AG04450 (cell line): ENCODE measurements at places on chromosomes 5 and 9.

- no peak for DNase-seq
Measured at GRCh38 chr5:58887721-58888409, 305.0 kb downstream of the RAB3C start.

- DNase-seq = no peak
Measured at GRCh38 chr5:150853561-150853960, 7.2 kb downstream of the IRGM start.

- no peak for DNase-seq
Measured at GRCh38 chr9:3040761-3041160, 196.9 kb upstream of the PUM3 start.

DNA sequence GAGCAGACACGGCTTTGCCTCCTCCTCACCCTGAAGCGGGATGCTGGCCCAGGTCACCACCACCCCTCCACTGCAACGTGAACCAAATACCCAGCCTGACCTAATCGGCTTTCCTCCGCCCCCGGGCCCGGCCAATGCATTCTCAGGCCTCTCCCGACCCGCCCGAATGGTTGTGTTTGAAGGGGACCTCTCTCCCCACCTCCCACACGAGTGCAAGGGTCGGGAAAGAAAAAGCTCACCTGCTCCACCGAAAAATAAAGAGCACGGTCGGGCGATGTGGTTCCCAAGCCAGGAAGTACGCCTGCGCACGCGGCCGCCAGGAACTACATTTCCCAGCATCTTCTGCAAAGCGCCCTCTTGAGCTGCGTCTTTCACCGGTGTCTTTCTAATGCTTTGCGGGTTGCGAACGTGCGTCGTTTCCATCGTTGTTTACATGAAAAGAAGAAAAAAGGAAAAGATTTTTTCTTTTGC, at the start of gene ZNF883:
ZNF883 (minus strand) TSS at position 282 of the 471 bp plus-strand sequence.
- no peak for DNase-seq

GRCh38 chr5:135569755-135570452, 8.9 kb downstream of the CXCL14 start:
- no peak for DNase-seq

DNA sequence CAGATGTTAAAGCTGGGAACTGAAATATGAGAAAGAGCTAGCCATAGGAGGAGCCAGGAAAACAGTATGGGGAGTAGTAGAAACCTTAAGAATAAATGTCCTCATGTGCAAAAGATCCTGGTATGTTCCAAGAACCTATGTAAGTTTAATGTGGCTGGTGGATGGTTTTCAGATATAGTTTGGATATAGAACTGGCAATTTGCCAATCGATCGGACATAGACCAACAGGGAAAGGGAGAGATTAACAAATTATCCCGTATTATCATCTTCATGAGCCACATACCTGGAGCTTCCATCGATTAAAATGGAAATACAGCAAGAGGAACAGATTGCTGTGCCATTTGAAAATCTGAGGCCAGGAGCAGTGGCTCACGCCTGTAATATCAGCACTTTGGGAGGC, 388.7 kb downstream of the PRELID2 start:
- DNase-seq = no peak

DNA sequence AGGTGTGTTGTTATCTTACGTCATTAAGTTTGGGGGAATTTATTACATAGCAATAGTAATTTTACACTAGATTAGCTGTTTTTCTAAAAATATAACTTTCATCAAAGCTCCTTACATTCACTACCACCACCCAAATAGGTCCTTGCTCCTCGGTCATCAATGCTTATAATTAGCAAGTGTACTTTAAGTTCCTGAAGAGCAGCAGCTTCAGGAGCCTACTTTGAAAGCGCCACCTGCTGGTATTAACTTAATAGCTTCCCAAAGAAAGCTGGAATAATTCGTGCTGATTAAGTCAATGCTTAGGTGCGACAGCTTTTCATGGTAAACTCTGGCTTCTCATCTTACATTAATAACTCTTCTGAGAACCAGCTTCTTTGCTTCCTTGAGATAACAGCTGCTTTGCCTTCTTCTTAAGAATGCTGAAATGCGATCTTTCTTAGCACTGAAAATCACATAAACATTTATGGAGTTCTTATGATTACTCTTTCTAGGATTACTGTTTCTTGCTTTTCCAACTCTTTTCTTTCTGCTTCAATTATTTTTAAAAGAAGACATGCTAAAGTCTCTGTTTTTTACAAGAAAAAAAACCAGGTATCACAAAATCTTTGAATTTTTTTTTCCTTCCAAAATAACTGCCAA, 10.0 kb upstream of the C5 start:
- peak; percentile 80 for DNase-seq

DNA sequence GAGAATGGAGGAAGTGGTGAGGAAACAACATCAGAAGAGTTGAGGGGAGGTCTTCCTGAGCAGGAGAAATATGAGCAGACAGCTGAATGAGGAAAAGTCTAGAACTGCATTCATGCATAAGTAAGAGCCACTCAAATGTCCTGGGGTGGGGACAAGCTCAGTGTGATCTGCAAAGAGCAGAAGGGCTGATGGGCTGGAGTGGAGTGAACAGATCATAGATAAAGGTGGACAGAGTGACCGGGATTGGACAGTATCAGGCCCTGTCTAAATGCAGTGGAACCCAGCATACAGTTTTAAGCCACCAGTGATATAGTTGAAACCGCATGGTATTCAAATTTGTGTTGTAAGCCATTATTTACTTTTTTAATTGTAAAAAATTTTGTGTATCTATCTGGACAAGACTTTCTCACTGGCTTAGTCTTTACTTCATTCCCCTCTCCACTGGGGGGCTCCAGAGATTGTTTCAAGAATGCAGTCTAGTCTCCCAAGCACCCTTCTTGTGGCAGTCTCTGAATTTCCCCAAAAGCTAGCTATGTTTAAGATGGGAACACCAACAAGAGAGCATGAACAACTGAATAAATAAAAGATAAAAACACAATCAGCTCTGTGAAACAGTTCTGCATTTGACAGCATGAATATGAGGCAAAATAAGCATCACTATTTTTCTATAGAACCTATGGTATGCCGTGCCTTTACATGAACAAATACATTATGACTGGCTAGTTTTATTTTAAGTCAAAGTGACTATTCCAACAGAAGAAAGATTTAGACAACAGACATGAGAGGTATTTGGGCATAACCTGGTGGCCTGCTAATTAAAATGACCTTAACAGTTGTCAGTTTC, 10.7 kb upstream of the STK32A start:
- DNase-seq = no peak

GRCh38 chr5:56356836-56357160, 123.7 kb upstream of the ANKRD55 start:
- no peak for DNase-seq

DNA sequence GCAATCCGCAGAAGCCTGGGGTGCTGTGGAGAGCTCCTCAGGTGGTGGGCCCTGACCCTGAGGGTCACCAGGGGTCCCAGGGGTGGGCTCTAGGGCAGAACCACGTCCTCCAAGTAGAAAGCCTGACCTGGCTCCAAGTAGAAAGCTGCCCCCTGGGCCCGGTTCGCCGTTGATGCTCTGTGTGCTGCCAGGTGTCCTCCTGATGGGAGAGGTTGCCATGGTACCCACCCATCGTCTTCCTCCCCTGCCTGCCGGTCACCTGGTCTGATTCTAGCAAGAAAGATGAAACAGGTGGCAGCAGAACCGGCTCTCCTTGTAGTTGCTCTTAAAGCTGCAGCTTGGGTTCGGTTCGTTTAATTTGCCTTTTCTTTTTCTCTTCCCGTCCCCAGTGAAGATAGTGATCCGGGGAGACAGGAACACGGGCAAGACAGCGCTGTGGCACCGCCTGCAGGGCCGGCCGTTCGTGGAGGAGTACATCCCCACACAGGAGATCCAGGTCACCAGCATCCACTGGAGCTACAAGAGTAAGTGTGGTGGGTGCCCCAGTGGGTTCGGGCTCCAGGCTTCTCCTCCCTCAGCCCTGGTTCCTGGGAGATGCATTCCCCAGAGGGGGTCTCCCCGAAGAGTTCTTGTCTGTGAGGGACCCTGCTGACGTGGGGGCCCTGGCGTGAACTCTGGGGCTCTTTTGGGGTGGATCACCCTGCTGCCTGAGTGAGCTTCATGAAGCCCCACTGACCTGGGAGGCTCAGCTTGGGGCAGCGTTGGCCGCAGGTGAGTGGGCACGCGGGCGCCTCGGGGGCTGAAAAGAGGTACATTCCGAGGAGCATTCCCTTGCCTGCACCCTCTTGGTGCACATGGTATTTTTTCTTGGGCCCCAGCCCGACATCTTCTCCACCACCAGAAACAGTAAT, 15.6 kb downstream of the RABL6 start:
- no peak for DNase-seq

DNA sequence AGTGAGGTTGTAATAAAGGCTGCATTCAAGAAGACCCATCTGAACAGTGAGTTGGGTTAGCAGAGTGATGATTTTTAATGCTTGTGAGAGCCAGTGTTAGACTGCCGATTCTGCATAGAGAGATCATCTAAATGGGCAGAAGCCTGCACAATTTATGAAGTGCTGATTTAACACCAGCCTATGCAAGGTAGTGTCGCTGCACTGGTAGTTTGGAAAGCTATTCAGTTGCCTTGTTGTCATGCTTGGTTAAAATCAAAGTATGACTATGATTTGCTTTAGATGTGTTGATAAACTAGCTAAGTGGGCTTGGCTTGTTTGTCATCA, 379 bp upstream of the LRRTM2 start:
- no peak for DNase-seq

DNA sequence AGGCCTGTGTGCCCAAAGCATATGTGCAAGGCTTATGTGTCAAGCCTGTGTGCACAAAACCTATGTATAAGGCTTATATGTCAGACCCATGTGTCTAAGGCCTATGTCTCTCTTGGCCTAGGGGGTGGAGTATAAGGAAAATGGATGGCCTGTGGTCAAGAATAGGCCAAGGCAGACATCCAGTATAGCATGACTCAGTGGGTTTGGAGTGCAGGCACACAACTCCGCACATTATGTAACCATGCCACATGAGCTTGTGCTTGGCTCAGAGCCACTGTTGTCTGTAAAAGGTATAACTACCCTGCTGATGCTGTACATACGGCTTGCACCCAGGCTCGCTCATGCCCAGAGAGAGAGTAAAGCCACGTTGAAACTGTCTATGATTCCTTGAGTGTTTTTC, 626.4 kb upstream of the NUDT12 start:
- DNase-seq = peak; percentile 48

DNA sequence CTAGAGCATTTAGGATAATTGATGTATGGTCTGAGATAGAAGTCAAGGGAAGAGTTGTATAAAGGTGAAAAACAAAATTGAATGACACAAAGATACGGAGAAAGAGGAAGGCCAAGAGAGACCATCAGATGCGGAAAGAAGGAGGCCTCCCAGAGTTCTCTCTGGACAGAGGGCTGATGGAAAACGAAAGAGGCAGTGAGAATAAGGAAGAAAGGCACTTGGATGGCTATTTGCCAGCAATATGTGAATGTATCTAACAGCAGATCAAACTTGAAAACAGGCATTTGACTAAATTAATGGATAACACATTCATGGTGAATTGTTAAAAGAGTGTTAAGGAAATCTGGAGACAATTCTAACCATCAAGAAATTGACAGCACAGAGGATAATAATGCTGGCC, 2.4 kb upstream of the DOCK8 start:
- DNase-seq = no peak

- no peak for DNase-seq
Measured at GRCh38 chr9:1219284-1219683, 169.1 kb downstream of the DMRT2 start.

GRCh38 chr9:81108821-81109220, 580.5 kb downstream of the TLE1 start:
- DNase-seq = no peak

GRCh38 chr5:176577312-176578176, 28.4 kb downstream of the CDHR2 start:
- DNase-seq = no peak

DNA sequence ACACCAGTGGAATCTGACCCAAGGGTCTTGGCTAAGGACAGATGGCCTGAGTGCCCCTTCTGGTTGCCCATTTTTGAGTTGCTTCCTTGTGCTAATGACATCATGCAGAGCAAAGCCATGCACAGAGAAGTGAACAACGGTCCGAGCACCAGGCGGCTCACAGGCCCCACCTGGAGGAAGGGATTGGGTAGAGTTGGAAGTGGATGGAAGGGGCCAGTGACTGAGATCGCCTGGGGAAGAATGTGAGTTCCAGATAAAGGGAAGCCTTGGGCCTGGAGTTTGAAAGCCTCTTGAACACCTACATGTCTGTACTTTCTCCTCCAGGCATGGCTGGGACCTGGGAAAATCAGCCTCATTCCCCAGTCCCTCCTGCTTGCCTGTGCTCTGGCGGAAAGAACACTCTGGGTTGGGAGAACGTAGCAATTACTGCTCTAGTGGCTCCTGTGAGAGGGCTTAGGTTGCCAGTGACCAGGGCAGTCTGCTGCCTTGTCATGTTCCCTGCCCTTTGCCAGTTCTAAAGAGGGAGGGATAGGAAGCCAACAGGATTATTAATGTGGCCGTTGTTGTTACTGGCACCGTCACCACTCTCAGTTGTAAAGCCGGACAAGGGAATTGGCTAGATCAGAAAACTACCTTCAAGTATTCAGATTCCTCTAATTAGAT, 62.5 kb upstream of the PTPN3 start:
- no peak for DNase-seq

GRCh38 chr9:120593250-120593954, 13.4 kb upstream of the CDK5RAP2 start:
- no peak for DNase-seq

GRCh38 chr5:163889369-163889768, 383.9 kb downstream of the MAT2B start:
- peak; percentile 67 for DNase-seq

- DNase-seq = no peak
Measured at GRCh38 chr5:42929871-42930270, 110.2 kb downstream of the ANXA2R start.

DNA sequence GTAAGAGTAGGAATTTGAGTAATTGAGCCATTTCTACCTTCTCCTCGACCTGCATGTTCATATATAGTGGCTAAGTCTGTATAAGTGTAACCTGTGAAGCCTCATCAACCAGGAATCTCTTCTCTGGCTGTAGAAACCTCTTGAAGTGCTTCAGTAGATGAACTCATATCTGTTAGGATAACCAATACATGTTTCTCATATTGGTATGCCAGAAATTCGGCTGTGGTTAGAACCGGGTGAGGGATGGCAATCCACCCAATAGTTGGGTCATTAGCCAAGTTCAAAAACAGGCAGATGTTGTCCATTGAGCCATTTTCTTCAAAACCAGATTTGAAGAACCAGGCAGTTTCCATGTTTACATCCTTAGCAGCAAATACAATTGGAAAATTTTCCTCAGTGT, 28.9 kb upstream of the GSN start:
- no peak for DNase-seq

DNA sequence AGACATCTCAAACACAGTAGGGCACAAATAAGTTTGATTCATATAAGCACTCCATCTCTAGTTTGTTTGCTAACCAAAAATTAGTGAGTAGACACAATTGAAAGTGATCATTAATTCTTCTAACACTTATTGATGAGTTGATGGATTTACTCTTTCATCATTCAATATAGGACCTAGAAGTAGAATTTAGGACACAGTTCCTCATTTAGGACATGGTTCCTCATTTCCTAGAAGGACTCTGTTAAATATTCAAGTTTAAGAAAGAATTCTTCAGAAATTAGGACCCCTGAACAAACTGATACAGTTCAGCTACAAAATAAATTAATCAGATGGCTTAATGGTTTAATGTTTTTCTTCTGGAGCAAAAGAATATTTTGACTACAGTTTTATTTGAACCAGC, 143.5 kb upstream of the PRR16 start:
- no peak for DNase-seq

GRCh38 chr5:131280417-131280816, 16.6 kb downstream of the CDC42SE2 start:
- DNase-seq = no peak

GRCh38 chr9:77764894-77765780, 117.0 kb upstream of the GNA14 start:
- peak; percentile 50 for DNase-seq

GRCh38 chr5:1471240-1471853, 26.1 kb upstream of the SLC6A3 start:
- no peak for DNase-seq
